ENCODE measurements at places on chromosomes 4 and X. TPM values are rescaled to one million over a fixed set of nuclear protein-coding genes. Genes with fewer than 3 reads are reported as not detected.

- ATAC-seq = no peak
These were observed 5.4 kb upstream of the NAA11 start for GRCh38 chr4:79331126-79331876.

DNA sequence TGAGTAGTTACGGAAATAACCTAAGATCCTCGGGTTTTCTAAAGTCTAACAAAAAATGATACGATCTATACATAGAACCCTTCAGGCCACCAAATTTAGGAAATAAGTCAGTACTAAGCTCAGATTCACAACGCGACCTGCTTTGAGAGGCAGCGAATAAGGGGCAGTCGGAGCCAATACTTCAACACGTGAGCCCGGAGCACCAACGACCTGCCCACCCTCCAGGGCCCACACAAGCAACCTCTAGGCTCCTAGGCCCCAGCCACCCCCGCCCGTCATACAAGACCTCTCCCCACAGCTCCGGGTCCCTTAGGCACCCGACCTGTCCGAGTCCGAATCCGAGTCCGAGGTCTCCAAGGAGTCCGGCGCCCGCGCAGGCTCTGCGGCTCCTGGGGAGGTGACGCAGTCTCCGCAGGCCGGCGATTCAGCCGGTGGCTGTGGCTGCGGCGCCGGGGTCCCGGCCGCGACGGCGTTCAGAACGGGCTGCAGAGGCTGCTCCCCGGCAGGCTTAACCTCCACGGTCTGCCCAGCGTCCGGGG is 580 bp downstream of the NAF1 start:
- ATAC-seq = peak; percentile 76

DNA sequence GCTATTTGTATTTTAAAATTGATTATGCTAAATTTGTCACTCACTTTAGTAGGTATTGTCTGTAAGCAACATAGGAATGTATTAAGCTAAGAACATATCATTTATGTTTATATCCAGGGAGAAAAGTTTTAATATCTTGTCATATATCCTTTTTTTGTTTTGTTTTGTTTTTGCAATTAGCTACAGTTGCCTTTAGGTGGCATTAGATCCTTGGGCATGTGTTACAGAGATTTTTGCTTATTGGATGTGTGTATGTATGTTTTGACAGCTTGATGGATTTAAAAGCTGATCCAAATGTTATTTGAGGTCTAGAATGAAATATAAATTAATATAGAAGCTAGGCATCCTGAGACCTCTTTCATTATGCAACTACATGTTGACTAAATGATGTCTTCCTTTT is 36.1 kb upstream of the OTUD4 start:
- ATAC-seq = no peak

GRCh38 chrX:26851981-26852380 is 611.2 kb downstream of the PPP4R3C start:
- ATAC-seq = no peak

GRCh38 chr4:153204728-153205648 is 745 bp downstream of the TRIM2 start:
- no peak for ATAC-seq

GRCh38 chrX:150438165-150438564 is 75.0 kb downstream of the MAMLD1 start:
- ATAC-seq = no peak

DNA sequence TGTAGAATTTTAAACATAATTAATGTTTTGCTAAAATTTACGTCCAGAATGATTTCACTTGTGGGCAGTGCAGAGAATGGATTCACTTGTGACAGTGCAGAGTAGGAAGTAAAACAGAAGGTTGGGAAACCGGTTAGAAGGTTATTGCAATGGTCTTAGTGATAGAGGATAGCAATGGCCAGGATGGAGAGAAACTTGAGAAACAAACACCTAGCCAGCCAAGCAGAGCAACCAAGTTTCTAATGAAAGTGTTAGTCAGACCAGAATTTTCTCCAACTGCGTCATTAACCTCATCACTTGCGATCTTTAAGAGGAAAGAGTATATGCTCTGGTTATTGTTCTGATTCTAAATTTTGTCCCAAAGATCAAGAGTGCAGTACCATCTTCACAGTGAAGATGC is 50.0 kb upstream of the TBC1D9 start:
- no peak for ATAC-seq

- no peak for ATAC-seq
These were observed 81.9 kb downstream of the STK32B start for GRCh38 chr4:5133201-5133600.

DNA sequence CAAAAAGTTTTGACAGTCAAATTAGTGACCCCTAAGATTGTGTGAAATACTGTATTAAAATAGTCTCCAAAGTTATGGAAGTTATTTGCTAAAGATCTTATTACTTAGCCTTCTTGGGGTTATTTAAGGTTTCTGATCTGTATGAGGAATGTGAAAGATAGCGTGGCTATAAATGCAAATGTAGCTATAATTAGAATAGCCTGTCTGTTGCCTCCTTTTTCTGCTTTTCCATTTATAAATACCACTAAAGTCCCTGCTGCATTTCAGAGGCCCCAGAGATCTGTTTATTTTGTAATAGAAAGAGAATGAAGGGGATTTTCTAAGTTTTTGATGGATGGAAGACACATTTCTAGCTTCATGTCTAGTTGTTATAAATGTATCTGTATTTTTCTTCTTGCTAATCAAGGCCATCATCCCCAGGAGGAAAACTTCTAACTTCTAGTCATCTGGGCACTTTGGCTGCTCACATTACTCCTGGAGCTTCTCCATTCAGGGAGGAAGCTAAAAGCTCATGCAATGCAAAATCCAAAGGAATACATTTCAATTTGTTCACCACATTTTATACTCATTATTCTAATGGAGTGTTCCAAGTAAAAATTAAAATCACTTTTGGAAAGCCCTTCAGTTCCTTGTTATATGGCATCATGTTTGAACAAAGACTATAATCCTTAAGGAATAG is 73.9 kb downstream of the INTS12 start:
- ATAC-seq = no peak

- ATAC-seq = no peak
These were observed 2182.5 kb upstream of the AGA start for GRCh38 chr4:179624768-179625181.

DNA sequence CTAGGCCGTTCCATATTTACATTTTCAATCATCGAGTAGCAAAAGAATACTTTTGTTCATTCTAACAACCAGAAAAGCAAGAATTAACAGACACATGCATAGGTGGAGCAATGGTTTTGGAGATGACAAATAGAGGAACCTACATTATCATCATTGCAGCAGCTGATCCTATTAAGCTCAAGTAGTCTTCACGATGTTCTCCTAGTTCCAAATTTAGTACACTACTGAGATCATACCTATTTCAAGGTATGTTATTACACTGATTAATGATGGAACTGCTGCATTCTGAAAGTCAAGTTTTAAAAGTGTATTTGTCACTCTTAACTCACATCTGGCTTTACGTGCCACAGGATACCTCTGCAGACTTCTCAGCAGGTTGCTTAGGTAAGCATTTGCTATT is 87.4 kb downstream of the ADGRA3 start:
- ATAC-seq = no peak

DNA sequence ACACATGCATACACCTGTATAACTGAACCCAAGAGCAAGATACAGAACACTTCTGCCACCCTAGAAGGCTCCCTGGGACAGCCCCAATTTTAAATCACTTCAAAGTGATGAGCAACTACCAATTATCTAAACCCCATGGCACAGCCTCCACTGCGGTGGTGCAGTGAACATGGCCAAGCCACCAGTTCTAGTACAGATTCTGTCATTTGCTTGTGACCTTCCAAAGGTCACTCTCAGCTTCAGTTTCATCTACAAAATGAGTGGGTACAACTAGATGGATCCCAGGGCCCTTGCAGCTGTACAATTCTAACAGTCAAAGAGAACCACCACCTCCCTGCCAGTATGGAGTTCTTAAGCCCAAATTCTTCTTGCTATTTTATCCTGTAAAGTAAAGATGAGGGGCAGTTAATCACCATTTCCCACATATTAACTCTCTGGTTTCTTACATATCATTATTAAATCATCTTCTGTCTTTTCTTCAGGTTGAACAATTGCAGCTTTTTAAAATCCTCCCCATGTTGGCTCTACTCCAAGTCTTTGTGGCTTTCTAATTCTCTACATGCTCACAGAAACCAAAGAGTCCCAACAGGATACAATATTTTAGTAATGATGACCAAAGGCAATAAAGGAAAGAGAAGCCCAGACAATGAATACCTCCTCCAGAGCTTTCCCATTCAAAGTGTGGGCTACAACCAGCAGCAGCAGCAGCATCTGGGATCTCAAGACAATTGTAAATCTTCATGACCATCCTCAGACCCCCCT is 39.0 kb upstream of the GPM6B start:
- no peak for ATAC-seq

- ATAC-seq = no peak
These were observed 16.8 kb downstream of the RASGEF1B start for GRCh38 chr4:81454948-81455347.

- no peak for ATAC-seq
These were observed 106.3 kb upstream of the BOD1L1 start for GRCh38 chr4:13733817-13734216.

GRCh38 chrX:109624641-109625616 is at the start of gene KCNE5:
TSS of gene KCNE5 (minus strand) at chrX:109625172. CDS start at chrX:109625020, 152 bp downstream.
- no peak for ATAC-seq

DNA sequence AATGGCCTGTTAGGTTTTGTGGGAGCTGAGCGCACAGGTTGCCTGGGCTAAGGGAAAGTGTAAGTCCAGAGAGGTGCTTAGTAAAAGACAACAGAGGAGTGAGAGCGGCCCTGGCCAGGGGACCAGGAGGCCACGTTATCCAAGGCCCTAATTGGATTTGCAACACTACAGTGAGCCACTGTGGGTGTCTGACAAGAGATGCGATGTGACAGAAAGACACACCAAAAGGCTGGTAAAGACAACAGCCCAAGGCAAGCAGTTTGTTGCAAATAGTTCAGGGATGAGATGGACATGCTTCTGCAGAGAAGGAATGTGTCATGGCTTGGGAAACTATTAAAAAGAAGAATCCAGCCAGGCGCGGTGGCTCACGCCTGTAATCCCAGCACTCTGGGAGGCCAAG is 162.7 kb upstream of the KIT start:
- no peak for ATAC-seq

DNA sequence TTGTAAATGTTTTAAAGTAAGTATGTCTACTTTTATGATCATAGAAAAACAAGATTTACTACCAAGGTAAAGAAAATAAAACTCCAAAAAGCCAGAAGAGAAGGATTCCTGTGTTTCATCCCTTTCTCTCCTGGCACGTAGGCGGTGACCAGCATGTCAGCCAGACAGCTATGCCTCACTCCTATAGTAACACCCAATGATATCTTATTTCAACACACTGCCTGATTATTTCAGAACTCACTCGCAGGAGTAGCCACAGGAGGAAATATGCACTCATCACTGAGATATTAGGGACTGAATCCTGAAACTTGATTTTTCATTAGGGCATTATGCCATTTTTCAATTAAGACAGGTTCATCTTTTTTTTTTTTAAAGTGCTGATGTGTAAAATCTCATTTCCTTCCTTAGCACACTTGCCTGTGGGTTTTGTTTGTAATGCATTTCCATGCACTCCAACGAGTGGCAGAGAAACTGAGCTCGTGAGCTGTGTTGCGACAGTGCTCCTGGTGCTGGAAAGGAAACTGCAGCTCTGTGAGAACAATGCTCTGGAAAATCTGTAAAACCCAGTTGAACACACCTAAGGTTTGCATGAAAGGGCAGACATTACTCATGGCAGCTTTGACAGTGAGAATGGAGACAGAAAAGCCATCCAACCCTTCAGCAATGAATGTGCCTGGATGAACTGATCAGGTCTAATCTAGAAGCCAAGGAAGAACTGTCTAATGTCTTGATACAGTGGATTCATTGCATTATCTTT is 18.2 kb downstream of the RAI2 start:
- peak; percentile 58 for ATAC-seq

DNA sequence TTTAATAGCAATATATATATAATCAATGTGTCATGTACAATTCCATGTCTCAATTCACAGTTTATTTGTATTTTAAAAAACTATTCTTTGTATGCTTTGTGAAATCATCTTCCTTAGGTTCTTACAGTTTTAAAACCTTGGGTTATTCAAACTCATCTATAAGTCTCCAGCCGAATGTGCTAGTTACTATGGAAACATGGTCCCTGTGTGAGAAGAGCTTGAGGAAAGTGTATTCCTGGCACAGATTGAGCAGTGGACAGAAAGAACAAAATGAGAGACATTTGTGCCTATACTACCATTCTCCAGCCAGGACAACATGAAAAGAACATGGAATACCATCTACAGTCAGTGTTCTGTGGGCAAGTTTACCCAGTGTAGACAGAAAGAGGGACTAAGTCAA is 103.4 kb downstream of the EFHC2 start:
- no peak for ATAC-seq

The USP51 gene
- 1.8 TPM for total RNA-seq

The CEP135 gene
- 4.5 TPM for total RNA-seq

The BDH2 gene
- 109 TPM for total RNA-seq

The SLC9A7 gene
- 4.1 TPM for total RNA-seq

The SULT1B1 gene
- total RNA-seq = 0.81 TPM

The CTAG1B gene
- not detected for total RNA-seq

The MAMLD1 gene
- total RNA-seq = 2.2 TPM

The KDR gene
- 66.9 TPM for total RNA-seq

The ADGRG2 gene
- 1.9 TPM for total RNA-seq

The ITIH6 gene
- total RNA-seq = not detected

The NHSL2 gene
- total RNA-seq = 11.8 TPM

The ARHGAP36 gene
- 0.10 TPM for total RNA-seq
